HL-60 (cell line): ENCODE measurements at places on chromosomes 6 and 20.

- DNase-seq, result no peak
Observed at GRCh38 chr6:72084992-72085569, 198.7 kb downstream of the RIMS1 start.

DNA sequence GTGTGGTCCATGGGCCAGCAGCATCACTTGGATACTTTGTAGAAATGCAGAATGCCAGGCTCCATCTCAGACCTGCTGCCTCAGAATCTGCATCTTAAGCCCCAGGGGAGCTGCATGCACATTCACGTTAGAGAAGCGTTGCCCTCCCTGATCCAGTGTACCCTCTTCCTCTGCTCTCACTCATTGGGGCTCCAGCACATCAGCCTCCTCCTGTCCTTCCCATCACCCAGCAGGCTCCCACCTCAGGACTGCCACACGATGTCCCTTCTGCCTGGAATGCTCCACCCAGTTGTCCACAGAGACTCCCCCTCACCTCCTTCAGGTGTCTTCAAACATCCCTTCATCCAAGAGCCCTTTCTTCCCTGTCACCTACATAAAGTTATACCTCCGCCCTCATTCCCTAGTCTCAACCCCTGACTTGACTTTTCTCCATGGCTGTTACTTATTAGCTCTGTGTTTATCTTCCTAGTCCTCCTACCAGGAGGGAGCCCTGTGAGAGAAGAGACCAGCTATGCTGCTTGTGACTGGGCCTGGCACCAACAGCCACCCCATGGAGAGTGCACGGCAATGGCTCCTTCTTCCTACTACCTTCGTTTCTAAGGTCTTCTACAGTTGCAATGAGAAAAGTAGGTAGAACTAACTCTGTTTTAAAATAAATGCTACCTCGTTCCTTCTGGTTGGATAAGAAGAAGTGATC, 3.3 kb upstream of the ACSS1 start:
- DNase-seq, result no peak

- no peak for DNase-seq
Observed at GRCh38 chr6:321536-322258, 29.4 kb downstream of the DUSP22 start.

DNA sequence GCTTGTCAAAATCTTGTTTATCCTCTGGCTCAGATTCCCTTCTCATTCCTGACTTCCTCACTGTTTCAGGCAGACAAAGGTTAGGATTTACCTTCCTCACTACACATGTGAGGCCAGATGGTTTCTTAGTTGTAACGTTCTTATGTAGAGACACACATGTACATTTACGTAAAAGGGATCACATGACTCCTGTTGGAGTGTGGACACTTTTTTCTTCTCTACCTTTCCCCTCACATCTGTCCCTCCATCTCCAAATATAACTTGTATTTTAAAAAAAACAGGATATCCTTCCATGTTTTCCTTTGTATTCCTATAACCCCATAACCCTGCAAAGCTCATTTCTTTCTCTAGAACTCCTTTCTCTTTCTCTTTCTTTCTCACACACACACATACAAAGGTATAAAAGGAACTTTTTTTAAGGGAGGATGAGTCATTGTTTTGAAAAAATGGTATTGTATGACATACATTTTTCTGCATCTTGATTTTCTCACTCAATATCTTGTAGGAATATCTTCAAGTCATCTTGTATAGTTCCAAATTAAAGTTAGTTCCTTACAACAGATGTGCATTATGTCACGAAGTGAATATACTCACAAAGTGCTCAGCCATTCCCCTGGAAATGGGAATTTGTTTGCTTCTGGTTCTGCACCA, 78.2 kb upstream of the SULF2 start:
- DNase-seq, result no peak

DNA sequence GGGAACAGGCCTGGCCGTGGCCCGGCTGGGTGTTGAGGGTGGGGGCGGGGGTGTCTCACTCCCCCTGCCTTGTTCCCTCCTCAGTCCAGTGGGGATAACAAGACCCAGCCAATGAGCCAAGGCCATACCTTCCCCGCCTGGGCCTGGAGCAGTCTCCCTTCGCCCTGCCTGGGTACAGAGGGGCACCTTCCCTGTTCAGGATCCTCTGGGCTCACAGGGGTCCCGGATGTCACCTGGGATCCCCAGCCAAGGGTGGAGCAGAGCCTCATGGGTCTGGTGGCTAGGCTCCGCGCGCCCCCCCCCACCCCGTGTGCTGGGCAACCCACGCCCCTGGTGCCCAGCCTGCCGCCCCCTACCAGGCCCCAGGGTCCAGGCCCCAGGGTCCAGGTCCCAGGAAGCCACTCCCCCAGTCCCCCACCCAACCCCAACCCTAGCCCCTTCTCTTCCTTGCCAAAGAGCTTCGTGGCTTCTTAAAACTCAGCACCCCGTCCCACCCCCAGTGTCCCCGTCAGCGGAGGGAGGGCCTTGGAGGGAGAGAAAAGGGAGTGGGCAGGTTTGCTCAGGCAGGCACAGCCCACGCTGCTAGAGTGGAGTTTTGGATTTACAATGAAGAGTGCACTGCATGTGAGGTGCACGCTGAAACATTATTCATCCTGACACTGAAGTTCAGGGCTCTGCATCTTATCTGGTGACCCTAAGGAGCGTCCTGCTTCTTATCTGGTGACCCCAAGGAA, 11.8 kb downstream of the HRH3 start:
- DNase-seq, result no peak

GRCh38 chr20:48705240-48706115, 122.3 kb downstream of the PREX1 start:
- DNase-seq, result no peak

DNA sequence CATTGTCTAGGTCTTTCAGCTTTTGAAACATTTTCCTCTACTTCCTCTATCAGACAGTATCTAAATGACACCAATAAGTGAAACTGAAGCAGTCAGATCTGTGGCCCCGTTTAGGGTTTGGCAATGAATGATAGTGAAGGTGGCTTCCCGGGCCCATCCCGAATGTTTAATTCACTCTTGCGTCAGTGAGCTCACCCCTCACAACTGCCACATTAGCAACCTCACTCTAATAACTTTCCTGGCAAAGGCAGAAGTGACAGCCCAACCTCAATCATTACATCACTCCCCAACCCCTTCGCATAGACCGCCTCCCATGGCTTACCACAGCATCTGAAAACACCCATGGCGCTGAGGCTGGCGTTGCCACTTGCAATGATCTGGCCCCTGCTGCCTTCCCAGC, 92.4 kb upstream of the CD83 start:
- DNase-seq, result peak; percentile 43

GRCh38 chr20:36259177-36260061, 23.1 kb downstream of the AAR2 start:
- DNase-seq, result no peak

GRCh38 chr6:69696273-69696672, 100.5 kb downstream of the LMBRD1 start:
- no peak for DNase-seq

- no peak for DNase-seq
Observed at GRCh38 chr20:6029538-6029937, 24.3 kb downstream of the LRRN4 start.
